ENCODE measurements at places on chromosomes 6 and 20. TPM values are rescaled to one million over a fixed set of nuclear protein-coding genes. Genes with fewer than 3 reads are reported as not detected.

GSTA2 gene
- 114 TPM for total RNA-seq

GRCh38 chr6:160007145-160007544, 38.3 kb downstream of the IGF2R start:
- no peaks in the 10 kb centered on the region for H3K4me1 ChIP-seq
- H3K4me3 ChIP-seq, result no peak overlapping the region
- no peak overlapping the region for H3K27ac ChIP-seq

FRK gene
- total RNA-seq, result 4.6 TPM

GTSF1L gene
- total RNA-seq, result not detected

OPN5 gene
- not detected for total RNA-seq

- H3K27ac ChIP-seq, result no peak overlapping the region
- H3K27me3 ChIP-seq, result no peaks in the 10 kb centered on the region
- H3K4me1 ChIP-seq, result no peaks in the 10 kb centered on the region
- no peak overlapping the region for H3K4me3 ChIP-seq
- no peak for DNase-seq
These were observed 63.9 kb upstream of the FUCA2 start for GRCh38 chr6:143575440-143575839.
